ENCODE measurements at places on chromosomes 4 and X.

- no peak overlapping the region for H3K4me3 ChIP-seq
- no peaks in the 10 kb centered on the region for H3K36me3 ChIP-seq
- no peak overlapping the region for H3K27ac ChIP-seq
- H3K4me1 ChIP-seq, result no peaks in the 10 kb centered on the region
- no peak for DNase-seq
These were observed 69.7 kb downstream of the CXXC4 start for GRCh38 chr4:104424989-104425388.

DNA sequence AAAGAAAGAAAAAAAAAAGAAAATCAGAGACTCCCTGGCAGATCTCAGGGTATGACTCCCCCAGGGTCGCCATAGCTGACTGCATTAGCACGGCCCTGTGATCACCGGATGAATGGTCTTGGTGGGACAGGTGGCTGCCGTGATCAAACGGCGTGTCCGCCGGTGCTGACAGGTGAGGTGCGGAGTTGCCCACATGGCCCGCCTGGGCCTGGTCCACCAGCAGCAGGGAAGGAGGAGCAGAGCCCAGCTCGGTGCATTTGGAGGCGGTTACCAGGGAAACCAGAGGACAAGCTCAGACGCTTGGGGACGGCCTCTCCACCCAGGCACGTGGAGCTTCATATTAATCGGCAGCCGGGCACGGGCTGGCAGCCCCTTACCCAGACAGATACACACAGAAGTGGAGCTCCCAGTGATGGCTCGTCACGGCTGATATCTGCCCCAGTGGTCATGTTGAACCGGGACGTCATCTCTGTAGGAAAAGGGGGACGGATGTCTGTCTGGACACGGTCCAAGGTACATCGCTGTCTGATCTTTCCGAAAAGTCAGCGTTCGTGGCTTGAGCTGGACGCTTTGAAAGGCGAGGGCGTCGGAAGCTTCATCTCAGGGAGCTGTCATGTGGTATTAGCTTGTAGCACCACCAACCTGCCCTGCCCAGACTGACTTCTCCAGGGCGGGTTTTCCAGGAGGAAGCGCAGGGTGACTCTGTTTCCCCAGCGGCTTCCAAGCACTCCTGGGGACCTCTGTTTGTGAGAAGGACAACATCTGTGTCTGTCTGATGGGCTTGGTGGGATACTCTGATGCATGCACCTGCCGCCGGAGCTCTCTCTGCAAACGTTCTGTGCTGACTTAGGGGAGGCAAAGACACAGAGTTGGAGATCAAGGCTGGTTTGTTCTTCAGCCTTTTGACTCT, 180.7 kb downstream of the CRLF2 start:
- H3K4me1 ChIP-seq, result peaks cover 12% of the 10 kb centered on the region
- no peaks in the 10 kb centered on the region for H3K36me3 ChIP-seq
- DNase-seq, result no peak
- peaks cover 6% of the 10 kb centered on the region for H3K27me3 ChIP-seq
- no peak overlapping the region for H3K4me3 ChIP-seq

GRCh38 chrX:147832707-147833348, 78.9 kb upstream of the FMR1 start:
- peaks cover 3% of the 10 kb centered on the region for H3K4me1 ChIP-seq
- no peaks in the 10 kb centered on the region for H3K27me3 ChIP-seq
- no peaks in the 10 kb centered on the region for H3K36me3 ChIP-seq
- no peak for DNase-seq

- H3K27ac ChIP-seq, result no peak overlapping the region
- no peaks in the 10 kb centered on the region for H3K4me1 ChIP-seq
- no peak for DNase-seq
- no peaks in the 10 kb centered on the region for H3K36me3 ChIP-seq
- no peak overlapping the region for H3K4me3 ChIP-seq
These were observed 395.3 kb upstream of the PITX2 start for GRCh38 chr4:111018216-111018615.

- DNase-seq, result no peak
- peaks cover 10% of the 10 kb centered on the region for H3K36me3 ChIP-seq
- H3K4me3 ChIP-seq, result no peak overlapping the region
These were observed 50.6 kb upstream of the SRPX start for GRCh38 chrX:38271154-38271716.

GRCh38 chr4:107472265-107472948, 247.6 kb downstream of the PAPSS1 start:
- no peaks in the 10 kb centered on the region for H3K4me1 ChIP-seq
- H3K36me3 ChIP-seq, result no peaks in the 10 kb centered on the region
- DNase-seq, result no peak
- no peak overlapping the region for H3K4me3 ChIP-seq
- H3K27ac ChIP-seq, result no peak overlapping the region

DNA sequence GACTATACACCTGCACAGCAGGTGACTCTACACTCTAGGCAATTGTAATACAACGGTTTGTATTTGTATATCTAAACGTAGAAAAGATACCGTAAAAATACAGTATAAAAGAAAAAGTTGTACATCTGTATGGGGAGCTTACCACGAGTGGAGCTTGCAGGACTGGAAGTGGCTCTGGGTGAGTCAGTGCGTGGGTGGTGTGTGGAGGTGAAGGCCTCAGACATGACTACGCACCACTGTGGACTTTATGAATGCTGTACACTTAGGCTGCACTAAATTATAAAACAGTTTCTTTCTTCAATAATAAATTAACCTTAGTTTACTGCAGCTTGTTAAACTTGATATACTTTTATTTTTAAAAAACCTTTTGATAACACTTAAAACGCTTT, 85.0 kb upstream of the FAT1 start:
- H3K27me3 ChIP-seq, result no peaks in the 10 kb centered on the region
- no peak overlapping the region for H3K27ac ChIP-seq
- H3K4me1 ChIP-seq, result no peaks in the 10 kb centered on the region
- no peaks in the 10 kb centered on the region for H3K36me3 ChIP-seq

- H3K4me3 ChIP-seq, result no peak overlapping the region
- peaks cover 13% of the 10 kb centered on the region for H3K4me1 ChIP-seq
- no peaks in the 10 kb centered on the region for H3K36me3 ChIP-seq
- H3K27ac ChIP-seq, result no peak overlapping the region
- DNase-seq, result peak; percentile 46
- H3K27me3 ChIP-seq, result peaks cover 33% of the 10 kb centered on the region
These were observed 3.2 kb upstream of the PCDH19 start for GRCh38 chrX:100413229-100413628.

- no peak for DNase-seq
- peaks cover 8% of the 10 kb centered on the region for H3K27me3 ChIP-seq
- no peak overlapping the region for H3K4me3 ChIP-seq
- H3K4me1 ChIP-seq, result no peaks in the 10 kb centered on the region
These were observed 39.7 kb downstream of the TRIM61 start for GRCh38 chr4:164937576-164938270.

GRCh38 chr4:16794816-16795445, 103.5 kb downstream of the LDB2 start:
- DNase-seq, result peak; percentile 67
- no peak overlapping the region for H3K27ac ChIP-seq
- no peaks in the 10 kb centered on the region for H3K4me1 ChIP-seq
- no peaks in the 10 kb centered on the region for H3K36me3 ChIP-seq

- H3K36me3 ChIP-seq, result no peaks in the 10 kb centered on the region
- H3K27ac ChIP-seq, result no peak overlapping the region
- no peak overlapping the region for H3K4me3 ChIP-seq
These were observed 48.6 kb upstream of the AP1S2 start for GRCh38 chrX:15903186-15903681.

Measured in activated naive CD4-positive, alpha-beta T cell treated with anti-CD3 and anti-CD28 coated beads for 36 hours (primary cell).